ENCODE measurements at places on chromosomes 1 and 21. TPM values are rescaled to one million over a fixed set of nuclear protein-coding genes. Genes with fewer than 3 reads are reported as not detected.

DNA sequence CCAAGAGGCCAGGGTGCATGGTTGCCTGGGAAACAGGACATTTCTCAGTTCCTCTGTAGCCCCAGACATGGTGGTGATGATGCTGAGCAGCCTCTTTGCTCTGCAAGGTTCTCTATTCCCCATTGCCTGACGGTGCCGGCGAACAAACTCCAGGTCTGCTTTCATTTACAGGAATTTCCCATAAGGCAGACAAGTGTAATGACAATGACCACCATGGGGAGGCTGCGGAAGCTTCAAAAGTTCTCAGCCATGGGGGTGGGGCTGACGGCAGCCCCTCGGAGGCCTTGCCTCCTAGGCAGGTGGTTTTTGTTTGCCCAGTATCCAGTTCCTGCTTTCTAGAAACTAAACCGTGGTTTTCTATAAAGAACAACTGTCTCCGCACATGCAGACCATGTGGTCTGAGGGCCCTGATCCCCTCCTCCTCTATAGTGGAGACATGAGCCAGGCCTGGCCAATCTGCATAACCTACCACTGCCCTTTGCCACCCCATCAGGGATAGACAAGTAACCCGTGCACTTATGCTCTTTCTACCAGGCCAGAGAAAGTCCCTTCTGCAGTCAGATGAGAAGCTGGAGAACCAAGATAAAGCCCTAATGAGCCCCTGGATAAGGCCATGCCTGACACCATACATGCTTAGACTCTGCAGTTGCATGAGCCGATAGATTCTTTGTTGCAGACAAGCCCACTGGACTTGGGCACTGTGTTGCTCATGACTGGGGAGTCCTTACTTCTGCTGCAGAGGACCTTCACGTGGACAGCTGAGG lies 54.1 kb downstream of the LDLRAD2 start:
- peaks cover 35% of the 10 kb centered on the region for H3K36me3 ChIP-seq
- no peak overlapping the region for H3K27ac ChIP-seq
- DNase-seq, result no peak
- peaks cover 17% of the 10 kb centered on the region for H3K4me1 ChIP-seq
- H3K4me3 ChIP-seq, result no peak overlapping the region

Gene TENT5C
- 6.2 TPM for total RNA-seq

Gene HAO2
- not detected for total RNA-seq

DNA sequence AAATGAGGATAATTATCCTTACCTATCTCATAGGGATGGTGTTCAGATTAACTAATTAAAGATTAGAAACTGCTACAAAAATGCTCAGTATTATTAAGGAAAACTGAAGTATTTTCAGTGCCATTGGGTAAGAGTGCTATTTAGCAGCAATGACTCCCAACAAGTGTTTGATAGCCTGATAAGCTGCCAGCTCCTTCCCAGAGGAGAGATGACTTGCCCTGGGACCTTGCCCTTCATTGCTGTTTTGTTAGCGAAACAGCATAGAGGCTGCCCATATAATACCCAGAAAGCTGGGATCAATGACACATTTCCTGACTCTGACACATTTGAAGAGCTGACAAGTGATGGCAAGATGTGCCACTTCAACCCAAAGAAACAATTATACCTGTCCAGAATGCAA lies 592.2 kb downstream of the ADGRL2 start:
- no peaks in the 10 kb centered on the region for H3K36me3 ChIP-seq
- no peak overlapping the region for H3K4me3 ChIP-seq
- H3K4me1 ChIP-seq, result no peaks in the 10 kb centered on the region
- no peak overlapping the region for H3K27ac ChIP-seq
- no peaks in the 10 kb centered on the region for H3K27me3 ChIP-seq

DNA sequence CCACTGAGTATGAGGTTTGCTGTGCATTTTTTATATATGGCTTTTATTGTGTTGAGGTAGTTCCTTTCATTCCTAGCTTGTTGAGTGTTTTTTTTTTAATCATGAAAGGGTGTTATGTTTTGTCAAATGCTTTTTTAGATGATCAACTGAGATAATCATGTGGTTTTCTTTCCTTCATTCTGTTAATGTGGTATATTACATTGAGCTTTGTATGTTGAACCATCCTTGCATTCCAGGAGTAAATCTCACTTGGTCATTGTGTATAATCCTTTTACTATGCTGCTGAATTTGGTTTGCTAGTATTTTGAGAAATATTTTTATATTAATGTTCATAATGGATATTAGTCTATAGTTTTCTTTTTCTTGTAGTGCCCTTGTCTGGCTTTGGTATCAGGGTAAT lies 11.1 kb upstream of the ZBTB40 start:
- H3K27ac ChIP-seq, result no peak overlapping the region
- H3K4me1 ChIP-seq, result no peaks in the 10 kb centered on the region
- H3K4me3 ChIP-seq, result no peak overlapping the region
- DNase-seq, result no peak
- peaks cover 2% of the 10 kb centered on the region for H3K27me3 ChIP-seq
- H3K36me3 ChIP-seq, result no peaks in the 10 kb centered on the region

Data from fibroblast of lung (primary cell).